Muscle of leg (tissue), 16 donors: ENCODE measurements at places on chromosomes 5 and 9. TPM values are rescaled to one million over a fixed set of nuclear protein-coding genes. Genes with fewer than 3 reads are reported as not detected.

GRCh38 chr5:56101180-56101579 is 106.4 kb upstream of the IL6ST start:
- DNase-seq = no peak

The GABRA1 gene
- 0.06 TPM for polyA plus RNA-seq

The TRPM3 gene
- 0.20 TPM for polyA plus RNA-seq

DNA sequence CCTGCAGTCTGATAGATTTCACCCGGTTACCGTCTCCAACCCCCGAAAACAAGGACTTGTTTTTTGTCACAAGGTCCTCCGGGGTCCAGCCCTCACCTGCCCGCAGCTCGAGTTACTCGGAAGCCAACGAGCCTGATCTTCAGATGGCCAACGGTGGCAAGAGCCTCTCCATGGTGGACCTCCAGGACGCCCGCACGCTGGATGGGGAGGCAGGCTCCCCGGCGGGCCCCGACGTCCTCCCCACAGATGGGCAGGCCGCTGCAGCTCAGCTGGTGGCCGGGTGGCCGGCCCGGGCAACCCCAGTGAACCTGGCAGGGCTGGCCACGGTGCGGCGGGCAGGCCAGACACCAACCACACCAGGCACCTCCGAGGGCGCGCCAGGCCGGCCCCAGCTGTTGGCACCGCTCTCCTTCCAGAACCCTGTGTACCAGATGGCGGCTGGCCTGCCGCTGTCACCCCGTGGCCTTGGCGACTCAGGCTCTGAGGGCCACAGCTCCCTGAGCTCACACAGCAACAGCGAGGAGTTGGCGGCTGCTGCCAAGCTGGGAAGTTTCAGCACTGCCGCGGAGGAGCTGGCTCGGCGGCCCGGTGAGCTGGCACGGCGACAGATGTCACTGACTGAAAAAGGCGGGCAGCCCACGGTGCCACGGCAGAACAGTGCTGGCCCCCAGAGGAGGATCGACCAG is 121.3 kb downstream of the DAB2IP start:
- peak; percentile 38 for DNase-seq

DNA sequence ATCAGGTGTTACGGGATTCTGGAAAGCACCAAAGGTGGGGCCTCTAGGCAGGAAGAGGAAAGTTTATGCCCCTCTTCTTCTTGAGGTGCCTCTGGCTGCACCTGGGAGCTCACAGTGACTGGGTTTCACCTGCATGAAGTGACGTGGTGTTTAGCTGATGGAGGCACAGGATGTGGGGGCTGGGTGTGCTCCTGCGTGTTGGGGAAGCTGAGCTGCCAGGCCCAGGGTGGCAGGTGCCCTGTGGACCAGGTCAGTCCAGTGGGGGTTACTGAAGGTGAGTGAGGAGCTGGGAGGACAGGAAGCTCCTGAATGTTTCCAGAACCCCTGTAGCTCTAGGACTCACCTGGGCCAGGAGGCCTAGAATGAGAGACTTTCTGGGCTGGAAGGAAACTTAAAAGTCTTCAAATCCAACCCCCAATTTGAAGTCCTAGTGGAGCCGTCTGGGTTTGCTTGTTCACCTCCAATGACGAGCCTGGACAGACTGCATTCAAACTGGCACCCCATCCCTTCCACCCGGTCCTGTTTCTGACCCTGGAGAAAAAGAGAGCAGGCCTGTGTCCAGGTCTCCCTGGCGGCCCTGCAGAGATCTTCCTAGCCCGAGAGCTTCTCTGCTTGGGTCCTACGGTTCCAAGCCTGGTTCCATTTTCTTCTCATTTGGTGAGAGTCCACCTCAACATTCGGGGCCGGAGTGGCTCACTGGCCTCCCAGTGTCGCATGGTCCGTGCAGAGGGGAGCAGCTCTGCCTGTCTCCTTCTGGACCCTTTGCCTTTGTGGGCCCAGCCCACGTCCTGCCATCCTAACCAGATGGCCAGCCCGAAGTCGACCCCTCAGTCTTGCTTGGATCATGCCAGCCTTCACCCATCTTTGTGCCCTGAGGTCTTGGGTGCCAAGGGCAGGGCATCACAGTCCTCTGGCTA is 22.3 kb downstream of the TRAF1 start:
- DNase-seq = no peak

DNA sequence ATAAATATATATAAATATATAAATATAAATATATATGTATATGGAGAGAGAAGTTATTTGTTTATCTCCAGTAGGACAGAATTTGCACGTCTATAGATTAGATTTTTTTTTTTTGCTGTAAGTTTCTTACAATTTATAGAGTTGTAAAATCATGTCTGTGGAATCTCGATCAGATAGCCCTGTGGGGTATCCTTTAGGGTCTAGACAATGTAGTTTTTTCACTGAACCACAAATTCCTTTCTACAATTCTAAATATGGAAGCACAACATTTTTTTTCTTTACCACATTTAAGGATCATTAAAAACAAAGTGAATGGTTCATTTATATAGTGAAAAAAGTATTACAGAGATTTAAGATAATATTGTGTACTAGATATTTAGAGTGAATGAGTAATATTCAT is 384.2 kb upstream of the ZNF608 start:
- DNase-seq = no peak
